ENCODE measurements at places on chromosomes 4 and X.

DNA sequence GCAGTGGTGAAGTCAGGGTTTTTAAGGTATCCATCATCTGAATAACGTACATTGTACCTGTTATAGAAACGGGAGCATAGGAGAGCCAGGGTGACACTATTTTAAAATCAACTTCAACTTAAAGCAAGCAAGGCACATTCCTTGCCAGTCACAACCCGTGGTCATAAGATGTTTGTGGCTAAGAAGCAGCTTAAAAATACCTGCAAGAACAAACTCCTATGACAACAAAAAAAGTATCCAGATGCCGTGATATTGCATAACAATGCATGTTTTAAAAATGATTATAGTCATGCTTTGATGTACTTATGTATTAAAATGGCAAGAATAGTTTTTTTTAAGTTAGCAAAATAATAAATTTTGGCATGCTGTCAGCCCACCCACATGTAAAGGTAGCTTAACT lies 16.5 kb upstream of the SYNPO2 start:
- no peak for DNase-seq

- no peak for DNase-seq
These were observed 88.5 kb upstream of the ADRA2C start for GRCh38 chr4:3677748-3678070.

DNA sequence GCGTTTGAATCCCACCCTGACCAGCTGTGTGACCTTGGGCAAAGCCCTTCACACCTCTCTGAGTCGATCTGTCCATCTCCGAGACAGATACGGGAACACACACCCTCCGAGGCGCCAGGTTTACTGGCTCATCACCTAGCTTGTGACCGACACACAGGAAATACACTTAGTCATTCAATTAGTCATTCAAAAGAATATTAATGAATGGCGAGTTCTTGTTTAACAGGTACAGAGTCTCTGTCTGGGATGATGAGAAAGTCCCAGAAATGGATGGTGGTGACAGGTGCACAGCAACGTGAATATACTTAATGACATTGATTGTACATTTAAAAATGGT lies 80.6 kb downstream of the PPP2R2C start:
- no peak for DNase-seq

- no peak for DNase-seq
These were observed 15.9 kb downstream of the PPA2 start for GRCh38 chr4:105458001-105458400.

- DNase-seq = no peak
These were observed 4.0 kb upstream of the FATE1 start for GRCh38 chrX:151711787-151712186.

DNA sequence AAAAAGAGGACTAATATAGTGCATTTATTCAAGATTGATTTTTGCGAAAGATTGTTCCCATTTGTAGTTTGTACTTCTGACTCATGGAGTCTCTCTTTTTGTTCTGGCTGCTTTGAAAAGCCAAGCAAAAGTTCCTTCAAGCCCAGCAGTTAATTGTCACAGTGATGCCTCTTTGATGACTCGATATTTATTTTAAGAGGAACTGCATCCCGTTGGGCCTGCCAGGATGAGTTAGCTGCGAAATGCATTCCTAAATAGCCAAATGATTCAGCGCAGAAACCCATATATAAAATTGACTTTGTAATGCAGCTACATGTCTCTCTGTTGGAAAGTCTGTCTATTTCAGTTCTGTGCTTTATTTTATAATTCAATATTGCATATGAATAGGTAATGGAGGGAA lies 295.1 kb downstream of the GBA3 start:
- DNase-seq = no peak

Measured in GM10248 (cell line).